ENCODE measurements at places on chromosomes 1 and 21.

DNA sequence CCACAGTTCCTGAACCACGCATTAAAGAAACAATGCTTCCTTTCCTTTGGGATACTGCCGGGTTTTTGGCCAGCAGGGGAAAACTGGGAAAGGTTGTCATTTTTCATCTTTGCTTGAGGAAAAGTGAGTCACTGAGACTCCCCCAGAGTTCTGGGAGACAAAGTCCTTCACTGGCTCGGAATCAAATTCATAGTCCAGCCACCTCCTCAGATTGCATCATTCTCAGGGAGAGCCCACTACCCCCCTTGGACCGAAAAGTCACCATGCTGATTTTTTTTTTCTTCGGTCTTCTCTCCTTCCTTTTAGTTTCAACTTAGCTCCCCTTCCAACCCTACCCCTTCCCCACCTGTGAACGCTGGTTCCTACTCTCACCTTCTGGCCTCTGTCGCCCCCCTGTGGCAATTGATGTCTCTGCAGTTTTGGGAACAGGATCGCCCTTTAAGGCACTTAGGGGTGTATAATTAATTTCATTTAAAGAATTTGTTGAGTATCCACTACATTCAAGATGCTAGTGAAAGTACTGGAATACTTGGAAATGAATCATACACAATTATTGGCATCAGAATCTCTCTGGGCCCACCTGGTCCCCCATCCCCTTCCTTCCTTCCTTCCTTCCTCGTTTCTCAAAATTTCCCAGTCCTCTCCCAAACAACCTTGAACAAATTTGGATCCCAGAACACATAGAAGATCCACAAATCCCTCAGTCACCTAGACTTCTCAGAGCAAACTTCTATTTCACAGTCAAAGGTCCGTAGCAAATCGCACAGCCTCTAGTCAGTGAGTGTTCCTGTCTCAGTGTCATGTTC is 6.9 kb downstream of the ACKR1 start:
- DNase-seq, result peak; percentile 40

DNA sequence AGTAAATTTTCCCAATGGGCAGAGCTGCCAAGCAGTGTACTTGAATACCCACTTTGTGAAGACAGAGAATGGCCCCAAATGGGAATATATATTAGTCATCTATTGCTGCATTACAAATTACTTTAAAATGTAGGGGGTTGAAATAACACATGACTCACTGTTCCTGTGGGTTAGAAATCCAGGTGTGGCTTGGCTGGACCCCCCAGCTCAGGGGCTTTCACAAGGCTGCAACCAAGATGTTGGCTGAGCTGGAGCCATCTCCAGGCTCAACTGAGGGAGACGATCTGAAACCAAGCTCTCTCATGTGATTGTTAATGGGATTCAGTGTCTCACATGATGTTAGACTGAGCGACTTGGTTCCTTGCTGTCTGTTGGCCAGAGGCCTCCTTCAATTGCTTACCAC is 33.4 kb upstream of the ARHGAP29 start:
- no peak for DNase-seq

DNA sequence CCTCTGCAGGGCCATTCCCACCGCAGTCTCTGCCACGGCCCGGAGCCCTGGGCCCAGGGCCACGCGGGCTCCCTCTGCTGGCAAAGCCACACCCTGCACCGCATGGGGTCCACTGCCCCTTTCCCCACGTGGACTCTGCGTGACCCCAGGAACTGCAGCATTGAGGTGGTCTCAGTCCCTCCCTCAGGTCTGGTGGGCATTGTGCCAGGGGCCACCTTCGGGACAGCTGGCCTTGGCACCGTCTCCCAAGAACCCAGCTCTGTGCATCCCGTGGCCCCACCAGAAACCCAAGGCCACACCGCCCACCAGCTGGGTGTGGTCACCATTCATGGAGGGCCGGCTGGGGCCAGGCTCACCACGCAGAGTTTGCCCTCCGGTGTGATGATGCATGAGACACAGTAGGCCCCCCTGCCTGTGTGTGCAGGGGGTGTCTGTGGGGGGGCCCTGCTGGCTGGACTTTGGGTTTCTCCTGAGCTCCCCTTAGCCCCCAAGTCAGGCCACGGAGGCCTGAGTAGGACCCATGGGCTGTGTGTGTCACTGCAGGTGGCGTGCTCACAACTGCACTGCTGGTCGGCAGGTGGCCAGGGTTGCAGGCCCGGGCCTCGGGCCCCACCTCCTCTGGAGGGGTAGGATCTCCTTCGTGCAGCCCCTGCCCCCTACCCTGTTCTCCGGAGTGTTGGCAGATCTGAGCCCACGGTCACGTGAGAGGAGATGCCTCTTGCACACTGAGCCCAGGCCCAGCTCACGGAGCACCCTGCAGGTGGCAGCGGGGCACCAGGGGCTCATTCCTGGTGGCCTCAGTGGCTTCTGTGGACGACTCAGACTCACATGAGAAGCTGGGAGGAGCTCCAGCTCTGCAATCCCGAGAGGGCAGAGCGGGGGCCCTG is 5.8 kb downstream of the VWA1 start:
- peak; percentile 74 for DNase-seq

GRCh38 chr1:37825506-37825905 is 17.5 kb upstream of the YRDC start:
- no peak for DNase-seq

DNA sequence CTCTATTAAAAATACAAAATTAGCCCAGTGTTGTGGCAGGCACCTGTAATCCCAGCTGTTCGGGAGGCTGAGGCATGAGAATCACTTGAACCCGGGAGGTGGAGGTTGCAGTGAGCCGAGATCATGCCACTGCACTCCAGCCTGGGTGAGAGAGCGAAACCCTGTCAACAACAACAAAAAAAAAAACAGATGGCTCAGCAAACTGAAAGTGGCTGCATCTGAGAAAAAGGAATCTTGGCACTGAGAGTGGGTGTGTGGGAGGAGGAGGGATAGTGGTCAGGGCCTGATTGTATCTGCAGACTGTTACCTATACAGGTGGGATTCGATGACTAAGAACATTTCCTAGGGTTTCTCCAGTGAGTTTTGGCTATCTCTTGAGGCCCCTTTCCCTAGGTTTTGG is 122.2 kb upstream of the BARHL2 start:
- DNase-seq, result no peak

DNA sequence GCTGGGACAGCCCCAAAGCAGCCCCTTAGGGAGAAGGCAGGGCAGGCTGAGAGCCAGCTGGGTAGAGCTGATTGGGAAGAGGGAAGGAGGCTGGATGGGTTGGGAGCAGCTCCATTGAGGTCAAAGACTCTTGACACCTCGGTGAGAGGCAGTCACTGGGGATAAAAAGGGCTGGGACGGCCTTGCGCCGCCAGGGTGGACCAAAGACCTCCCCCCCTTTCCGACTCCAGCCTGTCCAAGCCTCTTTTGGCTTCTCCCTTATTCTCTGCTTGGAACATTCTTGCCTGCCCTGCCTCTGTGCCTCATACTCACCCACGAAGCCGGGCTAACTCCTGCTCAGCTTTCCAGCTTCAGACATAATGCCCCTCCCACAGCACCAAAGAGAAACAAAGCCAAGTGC is 51.1 kb downstream of the LRRC38 start:
- DNase-seq, result no peak

DNA sequence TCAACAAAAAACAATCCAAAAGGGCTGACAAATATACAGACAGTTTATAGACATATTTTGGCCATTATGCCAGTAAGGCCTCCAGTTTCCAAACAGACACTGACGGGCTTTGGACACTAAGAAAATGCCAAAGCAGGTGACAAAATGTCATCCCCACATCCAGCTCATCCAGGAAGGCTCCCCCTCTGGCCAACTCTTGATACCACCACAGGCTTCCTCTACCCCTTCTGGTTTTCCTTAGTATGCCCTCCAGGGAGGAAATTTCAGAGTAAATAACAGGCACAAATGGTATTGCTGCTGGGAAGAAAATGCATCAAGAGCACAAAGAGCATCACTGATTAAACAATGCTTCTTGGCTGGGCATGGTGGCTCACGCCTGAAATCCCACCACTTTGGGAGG is 225.3 kb downstream of the VAV3 start:
- no peak for DNase-seq

DNA sequence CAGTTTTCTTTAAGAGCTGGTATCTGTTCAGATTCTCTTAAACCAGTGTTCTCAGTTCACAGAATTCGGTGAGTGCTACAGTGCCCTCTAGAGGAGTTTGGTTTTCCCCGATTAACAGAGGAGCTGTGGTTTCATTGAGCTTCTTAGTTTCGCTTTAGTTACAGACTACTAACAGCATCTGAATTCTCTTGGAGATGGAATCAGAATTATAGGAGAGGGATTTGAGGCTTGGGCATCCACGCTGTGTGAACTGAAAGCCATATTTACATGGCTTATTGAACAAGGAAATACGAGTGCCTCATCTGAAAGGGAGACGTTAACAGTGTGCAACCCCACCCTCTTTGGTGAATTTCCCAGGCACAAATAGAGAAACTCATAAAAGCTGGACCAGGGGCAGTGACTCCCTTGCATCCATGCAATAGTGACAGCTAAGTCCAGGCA is 202.0 kb downstream of the USH2A start:
- no peak for DNase-seq
